GM12892 (cell line): ENCODE measurements at places on chromosomes 16 and 17.

- DNase-seq = peak; percentile 77
Measured at GRCh38 chr16:89696670-89697128, 4.8 kb downstream of the SPATA2L start.

GRCh38 chr16:85759136-85759535 lies 8.2 kb upstream of the C16orf74 start:
- no peak for DNase-seq

DNA sequence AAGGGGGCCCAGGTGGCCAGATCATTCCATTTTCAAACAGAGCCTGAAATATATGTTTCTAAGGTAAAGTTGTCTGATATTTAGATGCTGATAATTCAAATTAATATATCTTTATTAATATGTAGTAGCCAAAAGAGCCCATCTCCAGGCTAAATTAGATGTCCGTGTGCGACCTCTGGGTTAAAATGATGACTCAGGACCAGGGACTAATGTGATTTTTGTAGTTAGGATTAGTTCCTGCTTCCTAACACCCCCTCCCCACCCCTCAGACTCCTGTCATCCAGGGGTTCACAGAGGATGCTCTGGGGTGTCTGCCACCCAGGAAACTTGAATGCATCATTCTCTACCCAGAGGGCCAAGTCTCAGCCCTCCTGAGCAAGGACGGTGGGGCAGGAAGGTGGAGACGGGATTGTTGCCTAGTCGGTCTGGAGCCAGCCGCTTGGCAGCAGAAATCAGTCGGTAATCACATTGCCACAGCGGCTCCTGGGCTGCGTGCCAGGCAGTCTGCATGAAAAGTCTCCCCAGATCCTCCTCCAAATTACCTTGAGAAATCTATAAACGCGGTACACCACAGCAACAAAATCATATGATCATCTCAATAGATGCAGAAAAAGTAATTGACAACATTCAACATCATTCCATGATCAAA lies 29.8 kb downstream of the CNGB1 start:
- DNase-seq = no peak

DNA sequence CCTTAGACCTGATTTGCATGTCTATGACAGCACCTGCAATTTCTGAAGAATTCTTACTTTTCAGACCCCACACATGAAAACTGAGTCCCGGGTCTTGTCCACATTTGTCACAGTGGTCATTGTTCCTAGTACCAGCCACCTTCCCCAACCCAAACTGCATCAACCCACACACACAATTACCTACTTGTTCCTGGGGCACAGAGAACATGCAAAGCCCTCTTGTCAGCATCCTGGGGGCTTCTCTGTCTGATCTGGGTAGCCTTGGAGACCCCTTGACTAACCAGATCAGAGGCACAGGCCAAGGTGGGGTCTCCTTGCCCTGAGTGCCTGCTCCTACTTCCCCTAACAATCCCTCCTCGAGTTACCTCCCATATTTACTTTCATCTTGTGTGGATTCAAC lies 36.7 kb upstream of the PIK3R6 start:
- DNase-seq = no peak

DNA sequence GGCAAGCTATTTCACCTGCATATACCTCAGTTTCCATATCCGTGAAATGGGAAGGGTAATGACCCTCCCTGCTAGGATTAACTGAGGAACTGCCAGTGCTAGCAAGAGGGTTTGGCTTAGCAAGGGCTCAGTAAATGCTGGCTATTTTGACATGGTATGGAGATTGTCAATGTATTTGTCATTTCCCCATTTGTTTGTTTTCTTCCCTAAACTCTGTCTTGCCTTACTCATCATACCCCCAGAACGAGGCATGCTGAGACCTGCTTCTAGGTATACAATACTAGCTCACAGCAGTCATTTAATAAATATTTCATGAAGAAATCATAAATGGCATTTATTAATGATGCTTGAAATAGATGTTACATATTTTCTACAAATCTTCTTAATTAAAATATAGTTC lies 124.0 kb downstream of the DYNLRB2 start:
- no peak for DNase-seq

- DNase-seq = no peak
Measured at GRCh38 chr16:55001931-55002330, 71.3 kb downstream of the IRX5 start.

DNA sequence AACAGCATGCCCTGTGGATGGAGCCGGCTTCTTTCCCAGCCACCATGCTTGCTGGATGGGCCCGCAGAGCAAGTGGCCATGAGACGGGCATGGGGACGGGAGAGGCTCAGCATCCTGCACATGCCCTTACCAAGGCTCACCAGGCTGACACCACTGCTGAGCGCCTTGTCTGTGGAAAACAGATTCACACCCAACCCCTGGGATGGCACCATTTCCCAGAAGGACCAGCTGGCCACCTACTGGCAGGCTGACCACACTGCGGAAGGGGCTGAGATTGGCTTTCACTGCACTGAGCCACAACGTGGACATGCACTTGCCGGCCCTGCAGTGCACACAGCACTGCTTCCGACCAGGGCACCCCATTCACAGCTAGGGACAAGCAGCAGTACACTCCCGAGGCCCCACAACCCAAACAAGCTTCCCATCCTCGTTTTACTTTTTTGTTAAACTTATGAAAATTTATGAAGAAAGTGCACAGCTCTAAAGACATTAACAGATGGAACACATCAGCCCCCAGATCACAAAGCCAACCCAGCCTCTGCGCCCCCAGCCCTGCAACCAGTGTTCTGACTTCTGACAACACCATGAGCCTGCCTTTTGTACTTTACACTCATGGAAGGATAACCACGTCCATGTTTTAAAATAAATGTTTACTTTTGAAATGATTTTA lies 13.9 kb upstream of the KRTAP17-1 start:
- DNase-seq = no peak

GRCh38 chr16:58021661-58022551 lies 3.6 kb upstream of the MMP15 start:
- DNase-seq = no peak

DNA sequence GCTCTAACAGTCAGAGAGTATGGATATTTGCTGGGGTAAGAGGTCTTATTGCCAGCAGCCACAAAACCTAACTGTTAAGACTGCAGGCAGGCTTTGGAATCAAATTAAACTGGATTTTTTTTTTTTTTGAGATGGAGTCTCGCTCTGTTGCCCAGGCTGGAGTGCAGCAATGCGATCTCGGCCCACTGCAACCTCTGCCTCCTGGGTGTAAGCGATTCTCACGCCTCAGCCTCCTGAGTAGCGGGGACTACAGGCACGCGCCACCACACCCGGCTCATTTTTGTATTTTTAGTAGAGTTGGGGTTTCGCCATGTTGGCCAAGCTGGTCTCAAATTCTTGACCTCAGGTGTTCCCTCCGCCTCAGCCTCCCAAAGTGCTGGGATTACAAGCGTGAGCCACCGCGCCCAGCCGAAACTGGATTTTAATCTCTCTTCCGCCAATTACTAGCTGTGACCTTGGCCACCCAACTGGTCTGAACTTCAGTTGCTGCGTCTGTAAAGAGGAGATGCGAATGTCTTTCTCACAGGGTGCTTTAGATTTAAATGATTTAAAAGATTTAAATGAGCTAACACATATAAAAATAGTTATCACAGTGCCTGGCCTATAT lies 842 bp downstream of the MRPL10 start:
- DNase-seq = no peak
